ENCODE measurements at places on chromosomes 6 and 20.
A peak's percentile ranks its signal among the peaks of the same experiment; 100 is the strongest.

DNA sequence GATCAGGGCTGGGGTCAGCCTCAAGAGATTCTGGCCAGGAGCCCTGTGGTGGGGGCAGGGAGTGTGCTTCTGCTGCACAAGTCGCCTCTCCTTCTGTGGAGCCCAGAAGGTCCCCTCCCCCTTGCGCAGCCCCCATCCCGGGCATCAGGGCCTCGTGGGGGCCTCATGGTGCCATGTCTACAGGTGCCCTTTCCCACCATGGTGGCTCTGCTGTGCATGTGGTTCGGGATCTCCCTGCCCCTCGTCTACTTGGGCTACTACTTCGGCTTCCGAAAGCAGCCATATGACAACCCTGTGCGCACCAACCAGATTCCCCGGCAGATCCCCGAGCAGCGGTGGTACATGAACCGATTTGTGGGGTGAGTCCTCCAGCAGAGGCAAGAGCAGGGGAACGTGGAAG is 48.1 kb downstream of the TM9SF4 start:
- no peak for DNase-seq

- DNase-seq = no peak
Observed at GRCh38 chr6:25278261-25278913, 787 bp upstream of the CARMIL1 start.

DNA sequence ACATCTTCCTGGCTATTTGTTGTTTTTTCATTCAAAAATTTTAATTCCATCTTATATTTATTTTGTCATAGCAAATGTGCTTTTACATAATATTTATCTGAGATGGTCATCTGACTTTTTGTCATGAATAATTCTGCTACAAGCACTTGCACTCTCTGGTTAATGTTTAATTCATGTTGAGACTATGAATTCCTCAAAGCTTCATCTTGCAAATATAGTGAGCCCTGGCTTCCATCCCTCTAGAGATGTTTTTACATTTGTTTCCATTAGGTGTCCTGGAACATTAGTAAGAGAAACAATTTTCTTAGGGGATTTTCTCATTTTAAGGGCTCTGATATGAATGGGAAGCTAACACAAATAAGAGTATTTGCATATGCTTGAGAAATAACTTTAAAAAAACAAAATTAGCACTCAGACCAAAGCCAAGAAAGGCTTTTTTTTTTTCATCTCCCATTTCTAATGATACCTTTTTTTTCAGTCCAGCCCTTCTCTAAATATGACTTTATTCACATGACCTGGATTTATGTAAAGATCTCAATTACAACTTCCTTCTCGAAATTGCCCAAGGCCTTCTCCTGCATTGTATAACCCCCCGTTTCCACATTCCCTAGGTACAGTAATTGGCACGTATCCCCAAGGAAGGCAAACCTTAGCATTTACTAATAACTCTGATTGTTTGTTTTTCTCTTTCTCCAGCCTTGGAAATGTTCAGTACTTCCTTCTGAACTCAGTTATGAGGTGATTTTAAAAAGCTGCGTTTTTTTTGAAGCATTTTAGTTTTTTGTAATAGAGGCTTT is 797.0 kb upstream of the GJE1 start:
- DNase-seq = no peak

- DNase-seq = no peak
Observed at GRCh38 chr6:97128507-97128906, 154.5 kb downstream of the MMS22L start.

GRCh38 chr6:73746787-73747186 is 50.8 kb downstream of the CD109 start:
- DNase-seq = no peak

DNA sequence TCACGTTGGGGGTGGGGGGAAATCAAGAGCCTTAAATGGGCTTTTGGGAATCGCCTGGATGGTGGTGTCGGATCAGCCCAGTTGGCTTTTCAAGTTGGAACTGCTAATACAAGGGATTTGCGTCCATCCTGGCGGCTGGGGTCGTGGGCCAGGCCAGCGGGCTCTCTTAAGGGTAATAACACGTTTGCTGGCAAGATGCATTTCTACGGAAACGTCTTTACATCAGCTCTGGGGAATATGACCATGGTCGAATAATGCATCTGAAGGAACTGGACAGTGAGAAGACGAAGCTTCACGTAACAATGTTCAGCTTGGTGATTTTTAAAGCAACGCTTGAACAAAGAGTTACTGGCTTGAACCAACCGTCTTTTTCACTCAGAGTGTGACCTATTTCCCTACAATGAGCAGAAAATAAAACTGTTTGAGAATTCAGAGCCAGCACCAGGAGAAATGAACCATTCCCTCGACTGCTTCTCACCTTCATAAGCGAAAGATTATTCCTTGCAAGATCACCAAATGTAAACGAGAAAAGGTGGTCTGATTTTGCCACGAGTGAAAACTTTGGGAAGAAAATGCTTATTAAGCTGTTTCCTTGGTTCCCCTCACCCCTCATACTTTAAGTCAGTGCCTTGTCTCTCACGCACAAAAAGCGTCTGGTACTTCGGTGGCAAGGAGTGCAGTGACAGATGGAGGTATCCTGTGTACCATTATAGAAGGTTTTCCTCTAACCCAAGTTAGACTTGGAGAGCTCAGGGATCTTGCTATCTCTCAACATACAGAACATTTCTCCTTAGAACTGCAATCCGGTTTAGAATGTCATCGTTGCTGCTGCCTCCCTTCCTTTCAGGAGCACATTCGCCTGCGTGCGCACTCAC is 1.4 kb upstream of the MARCKS start:
- DNase-seq = no peak

DNA sequence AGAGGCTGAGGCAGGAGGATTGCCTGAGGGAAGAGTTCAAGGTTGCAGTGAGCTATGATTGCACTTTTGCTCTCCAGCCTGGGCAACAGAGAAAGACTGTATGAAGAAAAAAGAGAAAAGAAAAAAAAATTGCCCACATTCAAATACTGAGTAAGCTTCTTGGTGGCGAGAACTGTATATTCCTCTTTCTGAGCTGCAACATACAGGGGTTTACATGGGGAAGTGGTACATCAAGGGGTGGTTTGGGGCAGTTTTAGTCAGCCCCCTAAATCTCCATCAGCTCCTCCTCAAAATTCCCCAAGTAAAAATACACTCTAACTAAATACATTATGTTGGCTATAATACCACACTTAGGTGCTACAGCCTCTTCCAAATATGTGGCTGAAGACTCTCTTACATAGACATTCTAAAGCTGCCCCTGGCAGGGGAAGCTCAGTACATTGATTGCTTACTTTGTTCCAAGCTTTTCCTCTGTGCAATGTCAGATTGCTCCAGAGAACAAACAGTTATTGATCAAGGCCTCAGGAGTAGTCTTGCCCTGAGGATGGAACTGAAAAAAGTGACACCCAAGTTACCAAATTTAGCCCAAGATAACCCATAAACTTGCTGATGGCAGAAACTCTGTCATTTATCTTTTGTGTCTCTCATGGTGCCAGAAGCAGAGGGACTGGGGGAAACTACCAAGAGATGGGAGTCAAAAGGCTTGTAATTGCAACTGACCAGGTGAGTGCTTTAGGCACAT is 107.4 kb upstream of the RIPOR2 start:
- no peak for DNase-seq

- DNase-seq = no peak
Observed at GRCh38 chr6:36493859-36494258, 51.1 kb downstream of the KCTD20 start.

DNA sequence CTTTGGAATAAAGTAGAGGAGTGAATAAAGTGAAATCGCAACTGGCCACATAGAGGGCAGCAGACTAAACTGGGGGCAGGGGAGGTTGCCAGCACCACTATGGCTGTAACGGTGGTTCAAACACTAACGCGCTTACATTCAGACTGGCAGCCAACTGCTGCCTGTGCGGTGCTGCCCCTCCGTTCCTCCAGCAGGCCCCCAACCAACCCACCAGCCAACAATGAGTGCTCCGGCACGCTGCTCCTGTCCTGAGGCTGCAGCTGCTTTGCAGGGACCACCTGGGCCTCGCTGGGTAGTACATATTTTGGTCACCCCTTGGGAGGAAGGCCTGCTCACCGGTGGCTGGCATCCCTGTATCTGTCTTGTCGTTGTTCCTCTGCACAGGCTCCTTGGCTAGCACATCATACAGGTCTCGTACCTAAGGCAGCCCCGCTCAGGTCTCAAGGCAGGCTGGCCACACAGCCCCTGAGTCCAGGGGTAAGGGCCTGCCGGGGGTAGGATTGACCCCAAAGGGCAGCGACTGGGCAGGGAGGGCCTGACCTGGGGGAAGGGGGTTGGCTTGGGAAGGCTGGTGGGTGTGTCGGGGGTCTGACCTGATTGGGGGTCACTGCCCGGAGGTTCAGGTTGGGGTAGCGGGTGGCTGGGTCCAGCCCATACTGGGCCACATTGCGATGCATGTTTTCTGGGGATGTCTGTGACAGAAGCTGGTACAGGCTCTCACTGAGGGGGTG is 6.3 kb downstream of the MICAL1 start:
- DNase-seq = no peak

- DNase-seq = no peak
Observed at GRCh38 chr20:58647162-58647795, 3.8 kb upstream of the STX16 start.

- DNase-seq = peak; percentile 35
Observed at GRCh38 chr6:36963451-36964290, 9.1 kb downstream of the PI16 start.

- DNase-seq = no peak
Observed at GRCh38 chr6:165774903-165775601, 112.0 kb upstream of the PDE10A start.

- DNase-seq = no peak
Observed at GRCh38 chr6:18165751-18166150, 10.5 kb downstream of the KDM1B start.

DNA sequence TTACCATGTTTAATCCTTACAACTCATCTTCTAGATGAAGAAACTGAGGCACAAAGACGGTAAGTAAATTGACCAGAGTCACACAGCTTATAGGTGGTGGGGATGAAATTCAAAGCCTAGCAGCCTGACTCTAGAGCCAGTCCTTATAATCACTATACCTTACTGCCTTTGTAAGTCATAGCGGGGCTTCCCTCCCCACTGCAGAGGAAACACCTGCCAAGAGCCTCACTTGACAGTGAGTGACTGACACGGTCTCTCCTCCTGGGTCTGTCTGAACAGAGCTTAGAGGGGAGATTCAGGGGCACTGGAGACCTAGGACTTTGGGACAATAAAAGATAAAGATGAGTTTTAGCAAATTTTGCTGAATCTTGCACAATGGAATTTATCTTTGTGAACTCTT is 12.8 kb downstream of the SUN5 start:
- no peak for DNase-seq

DNA sequence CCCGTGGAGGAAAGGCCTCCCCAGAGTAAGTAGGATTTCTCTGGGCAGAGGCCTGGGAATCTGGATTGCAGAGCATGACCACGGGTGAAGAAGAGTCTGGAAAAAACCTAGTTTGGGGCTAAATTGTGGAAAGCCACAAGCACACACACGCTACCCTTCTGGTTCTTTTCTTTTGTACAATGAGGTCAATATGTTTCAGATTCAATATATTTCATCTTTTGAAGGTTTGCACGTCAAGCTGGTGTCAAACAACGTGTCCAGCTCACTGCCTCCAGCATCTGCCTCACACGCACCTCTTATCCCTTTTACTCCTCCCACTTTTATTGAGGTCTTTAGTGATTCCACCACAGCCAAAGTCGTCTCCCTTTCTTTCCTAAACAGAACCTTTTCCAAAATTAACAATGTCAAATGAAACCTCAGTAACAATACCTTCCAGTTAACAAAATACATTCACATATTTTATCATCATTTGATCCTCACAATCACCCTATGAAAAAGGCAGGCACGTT is 773 bp upstream of the EPB41L2 start:
- no peak for DNase-seq

DNA sequence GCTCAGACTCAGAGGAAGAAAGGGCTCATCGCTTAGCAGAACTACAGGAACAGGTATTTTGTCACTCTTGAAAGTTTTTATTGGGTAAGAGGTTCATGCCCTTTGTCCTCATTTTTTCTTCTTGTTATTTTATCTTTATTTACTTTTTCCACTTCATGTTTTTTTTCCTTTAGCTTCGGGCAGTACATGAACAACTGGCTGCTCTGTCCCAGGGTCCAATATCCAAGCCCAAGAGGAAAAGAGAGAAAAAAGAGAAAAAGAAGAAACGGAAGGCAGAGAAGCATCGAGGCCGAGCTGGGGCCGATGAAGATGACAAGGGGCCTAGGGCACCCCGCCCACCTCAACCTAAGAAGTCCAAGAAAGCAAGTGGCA is 9.5 kb downstream of the BRD2 start:
- no peak for DNase-seq

GRCh38 chr6:77015350-77015749 is 447.9 kb downstream of the HTR1B start:
- no peak for DNase-seq

DNA sequence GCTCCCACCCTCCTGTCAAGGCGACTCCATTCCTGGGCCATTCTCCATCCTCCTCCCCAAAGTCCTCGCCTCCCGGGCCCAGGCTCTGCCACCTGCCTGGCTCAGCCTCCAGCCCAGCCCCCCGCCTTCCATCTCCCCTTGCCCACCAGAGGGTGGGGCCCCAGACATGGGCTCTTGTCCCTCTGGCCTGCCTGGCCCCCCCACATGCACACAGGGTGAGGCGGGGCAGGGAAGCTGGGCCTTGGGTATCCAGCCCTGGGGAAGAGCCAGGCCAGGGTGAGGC is 95.2 kb downstream of the YTHDF1 start:
- DNase-seq = no peak

GRCh38 chr6:160795721-160796120 is 93.7 kb downstream of the PLG start:
- no peak for DNase-seq

DNA sequence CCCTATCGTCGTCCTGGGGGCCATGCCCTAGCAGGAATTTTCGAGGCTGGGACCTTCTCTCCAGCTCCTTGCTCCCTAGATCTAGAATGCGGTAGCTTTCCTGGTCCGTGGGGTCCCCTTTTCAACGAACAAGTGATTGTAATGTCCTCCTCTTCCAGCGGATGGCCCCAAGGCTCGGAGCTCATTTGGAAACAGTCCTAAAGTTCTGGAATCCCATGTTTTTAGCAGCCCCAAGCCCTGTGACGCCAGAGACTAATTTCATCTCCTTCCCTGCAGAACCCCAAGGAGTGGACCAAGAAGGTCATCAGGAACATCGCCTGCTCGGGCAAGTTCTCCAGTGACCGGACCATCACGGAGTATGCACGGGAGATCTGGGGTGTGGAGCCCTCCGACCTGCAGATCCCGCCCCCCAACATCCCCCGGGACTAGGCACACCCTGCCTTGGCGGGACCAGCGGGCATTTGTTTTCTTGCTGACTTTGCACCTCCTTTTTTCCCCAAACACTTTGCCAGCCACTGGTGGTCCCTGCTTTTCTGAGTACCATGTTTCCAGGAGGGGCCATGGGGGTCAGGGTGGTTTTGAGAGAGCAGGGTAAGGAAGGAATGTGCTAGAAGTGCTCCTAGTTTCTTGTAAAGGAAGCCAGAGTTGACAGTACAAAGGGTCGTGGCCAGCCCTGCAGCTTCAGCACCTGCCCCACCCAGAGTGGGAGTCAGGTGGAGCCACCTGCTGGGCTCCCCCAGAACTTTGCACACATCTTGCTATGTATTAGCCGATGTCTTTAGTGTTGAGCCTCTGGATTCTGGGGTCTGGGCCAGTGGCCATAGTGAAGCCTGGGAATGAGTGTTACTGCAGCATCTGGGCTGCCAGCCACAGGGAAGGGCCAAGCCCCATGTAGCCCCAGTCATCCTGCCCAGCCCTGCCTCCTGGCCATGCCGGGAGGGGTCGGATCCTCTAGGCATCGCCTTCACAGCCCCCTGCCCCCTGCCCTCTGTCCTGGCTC is 48.5 kb downstream of the PYGB start:
- DNase-seq = peak; percentile 22

GRCh38 chr20:47303736-47304135 is 52.8 kb downstream of the ZMYND8 start:
- DNase-seq = no peak
